A673 (cell line): ENCODE measurements at places on chromosomes 7 and 10.
A peak's percentile ranks its signal among the peaks of the same experiment; 100 is the strongest.

DNA sequence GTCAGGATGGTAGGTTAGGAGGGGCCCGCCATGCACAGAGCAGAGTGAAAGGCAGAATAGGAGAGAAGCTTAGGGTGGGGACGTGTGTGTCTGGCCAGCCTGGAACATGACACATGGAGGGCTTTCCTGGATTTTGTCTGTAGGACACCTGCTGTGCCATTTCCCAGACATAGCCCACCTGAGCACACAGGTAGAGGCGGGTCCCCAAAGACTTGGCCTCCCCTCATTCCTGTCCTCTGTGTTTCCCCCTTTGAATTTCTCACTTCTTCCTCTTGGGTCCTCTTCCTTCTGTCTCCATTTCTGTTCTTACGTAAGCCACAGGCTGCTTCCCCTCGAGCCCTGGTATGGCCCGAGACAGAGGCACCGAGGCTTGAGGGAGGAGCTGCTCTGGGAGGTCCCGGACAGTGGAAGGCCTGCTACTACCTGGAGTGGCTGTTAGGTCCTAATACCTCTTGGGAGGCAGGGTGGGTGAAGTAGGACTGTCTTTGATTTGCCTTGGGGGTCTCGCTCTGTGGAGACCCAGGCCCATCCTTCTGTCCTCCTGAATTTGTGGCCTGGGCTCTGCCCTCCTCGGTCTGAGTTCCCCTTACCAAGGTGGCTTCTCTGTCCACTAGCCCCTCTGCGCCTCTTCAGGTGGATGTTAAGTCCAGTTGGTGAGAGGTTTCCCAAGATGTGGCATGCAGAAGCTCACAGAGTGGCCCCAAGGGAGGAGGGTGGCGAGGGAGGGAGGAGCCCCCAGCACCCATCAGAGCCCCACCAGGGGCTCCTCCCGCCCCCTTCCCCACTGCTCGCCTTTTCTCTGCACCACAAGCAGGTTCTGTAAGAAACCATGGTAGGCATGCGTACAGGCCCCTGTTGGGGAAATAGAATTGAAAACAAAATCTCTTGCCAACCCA, 5.5 kb downstream of the ZNF775 start:
- H3K27ac ChIP-seq = peak overlapping the region; percentile 11
- H3K27me3 ChIP-seq = no peaks in the 10 kb centered on the region
- H3K36me3 ChIP-seq = peaks cover 6% of the 10 kb centered on the region

DNA sequence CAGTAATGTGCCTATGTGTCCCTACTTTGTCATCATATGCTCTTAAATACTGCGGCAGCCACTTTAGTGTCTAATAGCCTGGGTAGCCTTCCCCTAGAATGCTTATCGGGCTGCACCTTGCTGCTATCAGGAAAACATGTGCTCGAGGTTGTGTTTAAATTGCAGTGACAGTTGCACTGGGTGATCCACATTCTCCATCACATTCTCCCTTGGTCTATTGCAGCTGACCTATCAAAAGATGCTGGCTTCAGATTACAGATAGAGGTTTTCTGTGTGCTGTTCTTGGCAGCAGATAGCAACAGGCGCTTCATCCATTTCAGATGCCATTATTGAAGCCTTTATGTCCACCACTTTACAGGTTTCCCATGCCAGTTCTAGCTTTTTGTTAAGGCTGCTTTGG, 130.1 kb upstream of the MDFIC start:
- no peaks in the 10 kb centered on the region for H3K4me1 ChIP-seq
- DNase-seq = no peak
- no peaks in the 10 kb centered on the region for H3K27me3 ChIP-seq
- H3K4me3 ChIP-seq = no peak overlapping the region
- H3K27ac ChIP-seq = no peak overlapping the region
- no peaks in the 10 kb centered on the region for H3K36me3 ChIP-seq

GRCh38 chr7:25844102-25844870, 307.7 kb upstream of the NFE2L3 start:
- H3K4me1 ChIP-seq = no peaks in the 10 kb centered on the region
- no peak overlapping the region for H3K4me3 ChIP-seq
- no peak overlapping the region for H3K27ac ChIP-seq
- DNase-seq = no peak
- H3K27me3 ChIP-seq = no peaks in the 10 kb centered on the region

- H3K4me3 ChIP-seq = no peak overlapping the region
- no peaks in the 10 kb centered on the region for H3K27me3 ChIP-seq
- H3K27ac ChIP-seq = no peak overlapping the region
- DNase-seq = peak; percentile 58
- H3K36me3 ChIP-seq = no peaks in the 10 kb centered on the region
Observed at GRCh38 chr7:108083980-108084379, 46.2 kb downstream of the LAMB4 start.

GRCh38 chr10:110163192-110163773, 44.1 kb upstream of the MXI1 start:
- no peaks in the 10 kb centered on the region for H3K4me1 ChIP-seq
- no peak overlapping the region for H3K4me3 ChIP-seq
- H3K27me3 ChIP-seq = no peaks in the 10 kb centered on the region
- no peak for DNase-seq
- H3K36me3 ChIP-seq = no peaks in the 10 kb centered on the region

GRCh38 chr7:92720604-92721350, 115.6 kb downstream of the CDK6 start:
- H3K27me3 ChIP-seq = no peaks in the 10 kb centered on the region
- no peak for DNase-seq
- H3K27ac ChIP-seq = no peak overlapping the region
- peaks cover 35% of the 10 kb centered on the region for H3K4me1 ChIP-seq
- H3K36me3 ChIP-seq = no peaks in the 10 kb centered on the region

- H3K27me3 ChIP-seq = no peaks in the 10 kb centered on the region
- H3K4me1 ChIP-seq = peaks cover 10% of the 10 kb centered on the region
- peak; percentile 49 for DNase-seq
Observed at GRCh38 chr7:23394488-23395171, 75.7 kb downstream of the IGF2BP3 start.

DNA sequence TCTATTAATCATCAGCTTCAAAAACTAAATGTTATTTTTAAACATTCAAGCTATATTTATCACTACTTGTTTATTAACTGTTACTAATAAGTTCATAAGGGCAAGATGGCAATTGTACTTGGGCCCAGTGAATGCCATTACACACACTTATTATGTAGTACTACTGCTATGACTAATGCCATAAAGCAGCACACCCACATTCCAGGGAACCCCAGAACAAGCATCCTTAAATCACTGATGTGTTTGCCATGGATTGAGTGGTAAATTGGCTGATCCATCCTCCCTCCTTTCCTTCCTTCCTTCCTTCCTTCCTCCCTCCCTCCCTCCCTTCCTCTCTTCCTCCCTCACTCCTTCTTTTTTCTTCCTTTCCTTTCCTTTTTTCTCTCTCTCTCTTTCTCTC, 37.4 kb upstream of the RSU1 start:
- no peak overlapping the region for H3K27ac ChIP-seq
- H3K4me1 ChIP-seq = peaks cover 5% of the 10 kb centered on the region
- peak; percentile 41 for DNase-seq
- no peaks in the 10 kb centered on the region for H3K27me3 ChIP-seq
- no peaks in the 10 kb centered on the region for H3K36me3 ChIP-seq

GRCh38 chr10:7205656-7206055, 205.2 kb downstream of the SFMBT2 start:
- DNase-seq = no peak
- no peak overlapping the region for H3K4me3 ChIP-seq
- H3K4me1 ChIP-seq = no peaks in the 10 kb centered on the region
- no peaks in the 10 kb centered on the region for H3K36me3 ChIP-seq

GRCh38 chr7:105126436-105126975, 112.5 kb downstream of the KMT2E start:
- H3K36me3 ChIP-seq = peaks cover 2% of the 10 kb centered on the region
- H3K27me3 ChIP-seq = no peaks in the 10 kb centered on the region
- DNase-seq = no peak
- H3K4me1 ChIP-seq = peaks cover 9% of the 10 kb centered on the region
- H3K27ac ChIP-seq = no peak overlapping the region
- H3K4me3 ChIP-seq = no peak overlapping the region

DNA sequence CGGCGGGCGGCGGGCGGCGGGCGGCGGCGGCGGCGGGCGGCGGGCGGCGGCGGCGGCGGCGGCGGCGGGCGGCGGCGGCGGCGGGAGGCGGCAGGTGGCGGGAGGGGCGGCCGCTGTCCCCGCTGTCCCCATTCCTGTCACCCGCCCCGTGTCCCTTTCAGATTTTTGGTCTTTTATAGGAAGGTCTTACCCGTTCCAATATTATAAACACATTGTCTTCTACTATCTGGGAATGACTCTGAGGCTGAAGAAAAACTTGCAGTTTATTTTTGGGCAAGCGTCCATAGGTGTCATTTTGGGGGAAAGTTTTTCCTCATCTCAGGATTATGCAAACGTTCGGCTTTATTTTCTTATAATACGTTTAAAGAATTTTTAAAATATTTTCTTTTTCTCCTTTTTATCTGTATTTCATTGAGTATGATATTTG, 578 bp downstream of the ZNF713 start:
- H3K27me3 ChIP-seq = no peaks in the 10 kb centered on the region
- peak; percentile 17 for DNase-seq
- H3K36me3 ChIP-seq = no peaks in the 10 kb centered on the region
- H3K27ac ChIP-seq = peak overlapping the region; percentile 61
- no peaks in the 10 kb centered on the region for H3K4me1 ChIP-seq
- H3K4me3 ChIP-seq = peak overlapping the region; percentile 55

DNA sequence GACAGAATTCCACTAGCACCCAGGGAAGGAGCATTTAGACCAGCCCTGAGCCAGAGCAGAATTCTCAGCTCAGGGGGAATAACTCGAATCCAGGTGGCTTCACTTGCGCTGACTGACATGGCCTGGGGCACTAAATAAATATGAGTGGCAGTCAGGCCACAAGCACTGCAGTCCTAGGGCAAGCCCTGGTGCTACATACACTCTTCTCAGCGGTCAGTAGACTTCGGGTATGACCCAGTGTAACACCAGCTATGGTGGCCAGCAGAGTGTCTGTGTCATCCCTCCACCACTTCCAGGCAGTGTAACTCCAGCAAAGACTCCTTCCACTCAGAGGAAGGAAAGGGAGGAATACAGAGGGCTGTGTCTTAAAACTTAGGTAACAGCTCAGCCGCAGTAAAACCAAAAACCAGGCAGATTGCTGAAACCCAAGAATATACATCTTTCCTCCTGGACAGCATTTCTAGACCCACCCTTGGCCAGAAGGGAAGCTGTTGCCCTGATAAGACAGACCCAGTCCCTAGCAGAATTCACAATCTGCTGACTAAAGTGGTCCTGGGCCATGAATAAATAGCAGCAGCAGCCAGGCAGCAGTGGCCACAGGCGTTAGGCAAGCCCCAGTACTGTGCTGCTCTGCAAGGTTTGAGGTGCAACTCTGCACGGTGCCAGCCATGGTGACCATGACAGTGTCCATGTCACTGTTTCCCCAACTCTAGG, 77.0 kb downstream of the SNX13 start:
- no peak for DNase-seq
- H3K4me1 ChIP-seq = no peaks in the 10 kb centered on the region
- peaks cover 21% of the 10 kb centered on the region for H3K36me3 ChIP-seq
- no peak overlapping the region for H3K27ac ChIP-seq
- H3K27me3 ChIP-seq = no peaks in the 10 kb centered on the region
- no peak overlapping the region for H3K4me3 ChIP-seq

DNA sequence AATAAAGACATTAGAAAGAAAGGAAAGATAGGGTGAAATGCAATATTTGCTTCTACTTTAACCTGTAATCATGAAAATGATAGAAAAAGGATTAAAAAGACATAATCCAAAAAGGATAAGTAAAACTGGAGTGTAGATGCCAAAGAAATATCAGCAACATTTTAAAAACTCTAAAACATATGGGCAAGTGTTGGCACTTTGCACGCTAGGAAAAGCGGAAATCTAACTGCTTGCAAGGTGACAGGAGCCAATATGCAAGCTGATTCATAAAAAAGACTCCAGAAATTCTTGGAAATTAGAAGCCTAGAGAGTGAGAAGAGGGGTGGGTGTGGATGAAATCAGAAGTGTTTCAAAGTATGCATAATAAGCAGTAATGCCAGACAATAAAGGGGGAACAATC, 161.1 kb downstream of the SEMA3E start:
- H3K4me3 ChIP-seq = no peak overlapping the region
- H3K4me1 ChIP-seq = no peaks in the 10 kb centered on the region
- peaks cover 49% of the 10 kb centered on the region for H3K27me3 ChIP-seq

GRCh38 chr10:10665750-10666149, 351.9 kb upstream of the CELF2 start:
- no peaks in the 10 kb centered on the region for H3K36me3 ChIP-seq
- H3K4me3 ChIP-seq = no peak overlapping the region
- no peak overlapping the region for H3K27ac ChIP-seq
- H3K27me3 ChIP-seq = peaks cover 9% of the 10 kb centered on the region
- no peaks in the 10 kb centered on the region for H3K4me1 ChIP-seq

DNA sequence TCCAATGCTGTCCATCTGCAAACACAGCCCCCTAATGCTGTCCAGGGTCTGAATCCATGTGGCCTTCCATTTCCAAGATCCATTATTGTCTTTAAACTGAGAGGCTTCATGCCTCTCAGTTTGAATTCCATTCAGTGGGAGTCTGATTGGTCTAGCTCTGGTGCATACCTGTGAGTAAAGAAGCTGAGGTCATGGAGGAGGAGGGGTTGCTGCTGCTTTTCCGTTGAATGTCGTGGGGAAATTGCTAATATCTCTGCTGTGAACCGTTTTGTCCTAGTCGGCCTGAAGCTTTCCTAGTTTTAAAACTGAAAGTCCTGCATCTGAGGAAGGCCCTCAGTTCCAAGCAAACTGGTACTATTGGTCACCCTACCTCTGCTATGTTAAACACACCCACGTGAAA, 17.7 kb downstream of the SH2D4B start:
- DNase-seq = no peak
- H3K27ac ChIP-seq = no peak overlapping the region
- no peak overlapping the region for H3K4me3 ChIP-seq
- H3K36me3 ChIP-seq = no peaks in the 10 kb centered on the region
- no peaks in the 10 kb centered on the region for H3K4me1 ChIP-seq
- peaks cover 20% of the 10 kb centered on the region for H3K27me3 ChIP-seq

DNA sequence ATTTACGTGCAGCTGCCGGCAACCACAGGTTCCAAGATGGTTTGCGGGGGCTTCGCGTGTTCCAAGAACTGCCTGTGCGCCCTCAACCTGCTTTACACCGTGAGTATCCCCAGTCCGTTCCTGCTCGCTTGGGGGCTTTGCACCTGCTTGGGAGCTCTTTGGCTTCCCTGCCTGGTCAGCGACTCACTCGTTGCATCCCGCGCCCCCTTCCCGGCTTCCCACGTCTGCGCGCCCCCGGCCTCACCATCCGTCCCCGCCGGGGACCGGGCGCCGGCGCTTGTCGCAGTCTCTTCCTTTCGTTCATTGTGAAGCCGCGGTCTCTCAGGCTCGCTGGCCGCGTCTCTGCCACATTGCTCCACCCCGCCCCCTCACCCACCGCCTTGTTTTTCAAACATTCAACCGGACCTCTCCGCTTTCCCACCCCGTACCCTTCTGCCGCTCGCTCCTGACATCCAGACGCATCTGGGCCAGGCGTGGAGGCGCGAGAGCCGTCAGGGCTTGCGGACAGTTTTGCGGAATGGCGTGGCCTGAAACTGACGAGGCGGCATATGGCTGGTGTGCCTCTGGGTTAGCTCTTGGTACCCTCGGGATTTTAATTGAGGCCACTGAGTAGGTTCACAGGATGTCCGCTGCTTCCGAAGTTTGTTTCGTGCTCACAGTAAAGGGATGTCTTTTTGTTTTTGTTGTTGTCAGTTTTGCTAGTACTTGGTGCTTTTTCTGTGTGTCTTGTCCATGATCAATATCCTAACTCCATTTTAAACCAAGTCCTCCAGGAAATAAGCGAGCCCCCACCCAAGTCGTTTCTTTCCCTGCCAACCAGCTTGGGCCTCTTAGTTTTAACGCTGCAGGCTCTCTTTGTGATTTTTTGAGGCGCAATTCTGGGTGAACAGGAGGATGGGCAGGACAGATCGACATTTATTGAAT, 639 bp downstream of the TSPAN13 start:
- no peaks in the 10 kb centered on the region for H3K36me3 ChIP-seq
- peak overlapping the region; percentile 75 for H3K4me3 ChIP-seq
- no peaks in the 10 kb centered on the region for H3K27me3 ChIP-seq
- H3K4me1 ChIP-seq = peaks cover 14% of the 10 kb centered on the region
- DNase-seq = peak; percentile 67
- H3K27ac ChIP-seq = peak overlapping the region; percentile 66
